Heart right ventricle (tissue), 16 donors: ENCODE measurements at places on chromosomes 7 and 10.
A peak's percentile ranks its signal among the peaks of the same experiment; 100 is the strongest.

DNA sequence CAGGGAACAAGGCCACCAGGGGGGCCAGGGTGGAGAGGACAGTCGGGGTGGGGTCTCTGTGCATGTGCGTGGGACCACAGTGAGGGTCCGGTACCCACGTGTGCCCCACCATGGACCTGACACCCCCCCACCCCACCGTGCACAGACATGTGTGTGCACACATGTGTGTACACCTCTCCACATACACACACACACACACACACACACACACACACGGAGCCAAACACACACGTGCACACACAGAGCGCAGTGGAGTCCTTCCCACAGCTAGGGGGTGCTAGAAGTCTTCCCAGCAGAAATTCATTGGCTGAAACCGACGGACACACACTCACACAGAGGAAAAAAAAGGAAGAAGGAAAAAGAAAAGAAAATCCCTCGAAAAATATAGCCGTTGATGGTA is 42.8 kb upstream of the GNA12 start:
- DNase-seq: peak; percentile 45
- no peak overlapping the region for H3K27ac ChIP-seq
- no peak overlapping the region for H3K4me3 ChIP-seq
- H3K27me3 ChIP-seq: no peaks in the 10 kb centered on the region
- H3K4me1 ChIP-seq: no peaks in the 10 kb centered on the region

GRCh38 chr10:82811621-82812020 is 936.6 kb downstream of the NRG3 start:
- H3K4me1 ChIP-seq: no peaks in the 10 kb centered on the region
- H3K36me3 ChIP-seq: no peaks in the 10 kb centered on the region
- no peaks in the 10 kb centered on the region for H3K27me3 ChIP-seq
- no peak overlapping the region for H3K4me3 ChIP-seq
- H3K27ac ChIP-seq: no peak overlapping the region
- DNase-seq: no peak

GRCh38 chr10:69570050-69570816 is 3.0 kb downstream of the NEUROG3 start:
- H3K4me3 ChIP-seq: no peak overlapping the region
- no peaks in the 10 kb centered on the region for H3K36me3 ChIP-seq
- H3K4me1 ChIP-seq: peaks cover 19% of the 10 kb centered on the region
- no peak overlapping the region for H3K27ac ChIP-seq

GRCh38 chr10:91745090-91745831 is 53.0 kb upstream of the TNKS2 start:
- H3K27me3 ChIP-seq: peaks cover 14% of the 10 kb centered on the region
- no peaks in the 10 kb centered on the region for H3K4me1 ChIP-seq
- no peak overlapping the region for H3K27ac ChIP-seq
- no peak overlapping the region for H3K4me3 ChIP-seq
- no peak for DNase-seq

DNA sequence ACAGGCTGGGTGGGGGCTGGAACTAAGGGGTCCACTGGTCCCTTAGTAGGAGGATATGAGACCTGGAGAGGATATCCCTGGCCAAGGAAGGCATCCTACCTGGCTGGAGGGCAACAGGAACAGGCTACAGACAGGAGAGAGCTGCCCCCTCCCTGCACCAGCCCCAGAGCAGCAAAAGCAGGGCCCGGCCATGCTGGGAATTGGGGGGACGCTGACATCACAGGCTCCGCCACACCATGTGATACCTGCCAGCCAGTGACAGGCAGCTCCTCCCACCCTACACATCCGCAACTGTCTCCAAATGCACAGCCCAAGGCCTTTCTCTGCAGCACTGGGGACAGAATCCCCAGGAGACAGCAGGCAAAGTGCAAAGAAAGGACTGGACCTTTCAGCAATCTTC is 100.0 kb downstream of the EBF3 start:
- no peaks in the 10 kb centered on the region for H3K27me3 ChIP-seq
- H3K36me3 ChIP-seq: peaks cover 72% of the 10 kb centered on the region
- no peak for DNase-seq
- no peaks in the 10 kb centered on the region for H3K4me1 ChIP-seq
- no peak overlapping the region for H3K27ac ChIP-seq

GRCh38 chr7:50837965-50838364 is 55.3 kb upstream of the GRB10 start:
- no peak overlapping the region for H3K4me3 ChIP-seq
- no peaks in the 10 kb centered on the region for H3K27me3 ChIP-seq
- DNase-seq: no peak
- no peak overlapping the region for H3K27ac ChIP-seq
- no peaks in the 10 kb centered on the region for H3K4me1 ChIP-seq

GRCh38 chr10:22230158-22230833 is 12.5 kb upstream of the EBLN1 start:
- H3K4me3 ChIP-seq: peak overlapping the region; percentile 53
- no peak for DNase-seq
- H3K36me3 ChIP-seq: no peaks in the 10 kb centered on the region
- H3K27me3 ChIP-seq: no peaks in the 10 kb centered on the region
- H3K4me1 ChIP-seq: peaks cover 10% of the 10 kb centered on the region
- H3K27ac ChIP-seq: peak overlapping the region; percentile 94
